ENCODE measurements at places on chromosomes 1 and 21. TPM values are rescaled to one million over a fixed set of nuclear protein-coding genes. Genes with fewer than 3 reads are reported as not detected.

Gene FAM177B
- not detected for total RNA-seq

DNA sequence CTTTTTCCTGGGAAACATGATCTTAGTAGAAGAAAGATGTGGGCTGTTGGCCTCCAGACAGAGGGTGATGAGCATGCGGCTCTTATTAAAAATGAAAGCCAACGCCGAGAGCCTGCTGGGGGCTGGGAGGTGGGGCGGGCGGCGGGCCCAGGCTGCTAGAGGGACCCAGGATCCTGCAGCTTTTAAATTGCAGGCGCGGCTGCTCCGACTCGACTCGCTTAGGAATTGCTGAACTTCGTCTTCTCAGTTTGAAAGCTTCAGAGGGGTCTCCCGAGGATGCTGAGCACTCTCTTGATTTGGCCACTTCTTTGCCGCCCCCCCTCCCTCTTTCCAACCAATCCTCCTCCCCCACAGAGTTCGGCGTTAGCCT is 1.2 kb downstream of the AGPAT3 start:
- H3K4me3 ChIP-seq: peak overlapping the region; percentile 79
- peaks cover 41% of the 10 kb centered on the region for H3K4me1 ChIP-seq
- peak; percentile 50 for DNase-seq
- peak overlapping the region; percentile 85 for H3K27ac ChIP-seq
- H3K27me3 ChIP-seq: no peaks in the 10 kb centered on the region
- peaks cover 22% of the 10 kb centered on the region for H3K36me3 ChIP-seq

Gene FCER1A
- not detected for total RNA-seq

Gene C1orf141
- not detected for total RNA-seq

Gene LCE3E
- not detected for total RNA-seq

DNA sequence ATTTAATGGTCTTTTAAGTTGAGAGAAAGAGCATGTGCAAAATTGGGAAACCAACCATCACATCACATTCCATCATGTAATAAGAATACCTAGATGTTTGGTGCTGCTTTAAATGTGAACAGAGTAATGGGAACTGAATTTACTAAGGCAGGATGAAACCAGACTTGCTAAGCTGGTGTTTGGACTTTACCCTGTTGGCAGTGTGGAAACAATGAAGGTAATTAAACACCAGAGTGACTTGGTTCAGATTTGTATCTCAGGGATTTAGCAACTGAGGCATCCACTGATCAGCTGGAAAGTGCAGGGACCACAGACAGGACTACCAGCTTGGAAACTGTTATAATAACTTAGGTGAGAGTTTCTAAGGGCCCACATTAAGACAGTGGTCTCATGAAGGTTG is 263.4 kb downstream of the OLFM3 start:
- no peak overlapping the region for H3K27ac ChIP-seq
- H3K36me3 ChIP-seq: no peaks in the 10 kb centered on the region
- no peak overlapping the region for H3K4me3 ChIP-seq
- no peaks in the 10 kb centered on the region for H3K4me1 ChIP-seq
- no peaks in the 10 kb centered on the region for H3K27me3 ChIP-seq

Gene AIDA
- total RNA-seq: 69.6 TPM

DNA sequence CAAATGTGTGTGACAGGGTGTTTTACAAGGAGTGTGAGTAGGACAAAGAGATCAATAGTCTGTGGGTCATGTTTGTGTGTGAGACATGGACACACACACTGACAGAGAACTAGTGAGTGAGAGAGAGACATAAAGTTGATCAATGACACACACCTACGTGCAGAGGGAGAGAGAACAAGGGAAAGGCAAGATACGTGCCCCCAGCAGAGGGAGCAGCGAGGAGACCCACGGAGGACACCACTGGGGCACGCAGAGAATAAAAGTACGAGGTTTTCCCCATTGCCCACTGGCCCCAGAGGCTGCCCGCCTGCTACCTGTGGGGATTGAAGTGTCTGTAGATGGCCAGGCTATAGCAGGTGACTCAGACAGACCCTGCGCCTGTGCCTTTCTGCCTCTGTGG is 130.2 kb upstream of the CSF3R start:
- H3K4me3 ChIP-seq: no peak overlapping the region
- H3K4me1 ChIP-seq: no peaks in the 10 kb centered on the region
- H3K27me3 ChIP-seq: no peaks in the 10 kb centered on the region
- no peak for DNase-seq
- no peak overlapping the region for H3K27ac ChIP-seq
- H3K36me3 ChIP-seq: no peaks in the 10 kb centered on the region

GRCh38 chr1:93672069-93672468 is 9.6 kb downstream of the BCAR3 start:
- no peaks in the 10 kb centered on the region for H3K36me3 ChIP-seq
- no peak for DNase-seq
- no peak overlapping the region for H3K27ac ChIP-seq
- H3K4me3 ChIP-seq: no peak overlapping the region
- no peaks in the 10 kb centered on the region for H3K27me3 ChIP-seq

Gene LRRC38
- total RNA-seq: not detected

- no peak overlapping the region for H3K27ac ChIP-seq
- DNase-seq: no peak
- no peaks in the 10 kb centered on the region for H3K27me3 ChIP-seq
- peaks cover 13% of the 10 kb centered on the region for H3K36me3 ChIP-seq
- no peak overlapping the region for H3K4me3 ChIP-seq
Observed at GRCh38 chr1:179042700-179043099, 17.0 kb downstream of the FAM20B start.

Gene ITGB2
- total RNA-seq: 234 TPM

- H3K4me3 ChIP-seq: no peak overlapping the region
- H3K4me1 ChIP-seq: no peaks in the 10 kb centered on the region
- H3K27me3 ChIP-seq: no peaks in the 10 kb centered on the region
- no peaks in the 10 kb centered on the region for H3K36me3 ChIP-seq
Observed at GRCh38 chr1:97034651-97035050, 313.1 kb downstream of the PTBP2 start.

DNA sequence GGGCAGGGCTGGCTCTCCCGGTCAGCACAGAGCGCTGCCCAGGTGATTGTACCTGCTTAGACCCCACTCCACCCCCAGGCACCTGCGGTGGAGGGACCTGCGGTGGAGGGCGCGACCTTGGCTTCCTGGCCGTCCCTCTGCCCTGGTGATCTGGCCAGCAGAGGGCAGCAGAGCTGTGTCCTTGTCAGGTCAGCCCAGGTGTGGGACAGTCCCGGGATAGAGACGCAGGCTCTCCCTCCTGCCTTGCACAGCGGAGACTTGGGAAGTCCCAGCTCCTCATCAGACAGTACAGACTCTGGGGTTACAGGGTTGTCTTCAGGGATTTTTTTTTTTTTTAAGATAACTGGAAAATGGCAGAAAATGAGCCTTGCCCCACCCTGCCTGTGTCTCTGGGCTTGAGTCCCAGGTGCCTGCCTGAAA is 10.0 kb downstream of the SLX9 start:
- peak; percentile 74 for DNase-seq
- peaks cover 3% of the 10 kb centered on the region for H3K4me1 ChIP-seq
- H3K27me3 ChIP-seq: no peaks in the 10 kb centered on the region
- peaks cover 7% of the 10 kb centered on the region for H3K36me3 ChIP-seq

Gene FCRL4
- total RNA-seq: not detected

GRCh38 chr1:19429611-19430010 is 55.7 kb downstream of the CAPZB start:
- H3K27ac ChIP-seq: peak overlapping the region; percentile 84
- no peak overlapping the region for H3K4me3 ChIP-seq
- no peaks in the 10 kb centered on the region for H3K27me3 ChIP-seq

GRCh38 chr1:78240755-78241154 is 195.0 kb downstream of the GIPC2 start:
- H3K4me3 ChIP-seq: no peak overlapping the region
- DNase-seq: no peak
- H3K36me3 ChIP-seq: no peaks in the 10 kb centered on the region

DNA sequence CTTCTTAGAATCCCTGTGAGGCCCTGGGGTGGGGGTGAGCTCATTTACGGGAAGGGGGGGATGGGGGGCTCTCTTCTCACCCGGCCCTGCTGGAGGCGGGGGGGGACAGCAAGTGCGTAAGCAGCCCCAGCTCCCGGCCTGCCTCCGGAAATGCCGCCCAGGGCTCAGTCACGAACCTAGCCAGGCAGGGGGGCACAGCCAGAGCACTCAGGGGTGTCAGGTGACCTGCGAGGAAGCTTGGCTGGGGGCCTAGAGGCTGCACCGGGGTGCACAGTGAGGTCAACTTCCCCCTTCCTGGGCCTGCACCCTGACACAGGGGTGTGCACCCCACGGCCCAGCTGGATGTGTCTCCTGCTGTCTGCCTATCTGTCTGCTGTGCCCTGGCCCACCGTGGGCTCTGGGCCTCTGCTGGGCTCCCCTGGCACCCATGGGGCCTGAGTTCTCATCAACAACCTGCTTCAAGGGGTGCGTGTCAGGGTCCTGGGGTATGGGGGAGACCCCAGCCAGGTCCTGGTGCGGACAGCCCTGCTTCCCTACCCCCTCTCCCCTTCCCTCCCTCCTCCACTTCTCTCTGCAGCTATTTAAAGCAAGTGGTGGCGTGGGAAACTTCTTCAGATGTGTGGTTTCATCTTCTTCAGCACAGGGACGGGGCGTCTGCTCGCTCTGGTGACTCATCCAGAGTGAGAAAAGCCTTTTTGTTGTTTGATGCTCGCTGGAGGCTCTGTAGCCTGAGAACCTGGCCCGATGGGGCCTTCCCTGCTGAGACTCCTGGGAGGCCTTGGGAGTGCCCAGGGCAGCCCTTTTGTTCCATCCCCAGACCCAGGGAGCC is 92.5 kb upstream of the RUNX3 start:
- no peaks in the 10 kb centered on the region for H3K27me3 ChIP-seq
- peaks cover 4% of the 10 kb centered on the region for H3K36me3 ChIP-seq
- peaks cover 85% of the 10 kb centered on the region for H3K4me1 ChIP-seq

Gene NOS1AP
- 0.21 TPM for total RNA-seq

GRCh38 chr1:172903581-172904220 is 147.0 kb downstream of the TNFSF18 start:
- peaks cover 48% of the 10 kb centered on the region for H3K4me1 ChIP-seq
- no peaks in the 10 kb centered on the region for H3K27me3 ChIP-seq
- DNase-seq: no peak
- no peak overlapping the region for H3K27ac ChIP-seq
- no peak overlapping the region for H3K4me3 ChIP-seq

Gene KRTAP12-2
- total RNA-seq: not detected

Gene CD244
- total RNA-seq: 0.37 TPM

- H3K27me3 ChIP-seq: no peaks in the 10 kb centered on the region
- H3K27ac ChIP-seq: no peak overlapping the region
- no peak for DNase-seq
- H3K4me3 ChIP-seq: no peak overlapping the region
- H3K4me1 ChIP-seq: peaks cover 24% of the 10 kb centered on the region
Observed at GRCh38 chr1:119743308-119743707, 25.4 kb downstream of the HMGCS2 start.

Gene EFNA3
- total RNA-seq: 4.6 TPM

DNA sequence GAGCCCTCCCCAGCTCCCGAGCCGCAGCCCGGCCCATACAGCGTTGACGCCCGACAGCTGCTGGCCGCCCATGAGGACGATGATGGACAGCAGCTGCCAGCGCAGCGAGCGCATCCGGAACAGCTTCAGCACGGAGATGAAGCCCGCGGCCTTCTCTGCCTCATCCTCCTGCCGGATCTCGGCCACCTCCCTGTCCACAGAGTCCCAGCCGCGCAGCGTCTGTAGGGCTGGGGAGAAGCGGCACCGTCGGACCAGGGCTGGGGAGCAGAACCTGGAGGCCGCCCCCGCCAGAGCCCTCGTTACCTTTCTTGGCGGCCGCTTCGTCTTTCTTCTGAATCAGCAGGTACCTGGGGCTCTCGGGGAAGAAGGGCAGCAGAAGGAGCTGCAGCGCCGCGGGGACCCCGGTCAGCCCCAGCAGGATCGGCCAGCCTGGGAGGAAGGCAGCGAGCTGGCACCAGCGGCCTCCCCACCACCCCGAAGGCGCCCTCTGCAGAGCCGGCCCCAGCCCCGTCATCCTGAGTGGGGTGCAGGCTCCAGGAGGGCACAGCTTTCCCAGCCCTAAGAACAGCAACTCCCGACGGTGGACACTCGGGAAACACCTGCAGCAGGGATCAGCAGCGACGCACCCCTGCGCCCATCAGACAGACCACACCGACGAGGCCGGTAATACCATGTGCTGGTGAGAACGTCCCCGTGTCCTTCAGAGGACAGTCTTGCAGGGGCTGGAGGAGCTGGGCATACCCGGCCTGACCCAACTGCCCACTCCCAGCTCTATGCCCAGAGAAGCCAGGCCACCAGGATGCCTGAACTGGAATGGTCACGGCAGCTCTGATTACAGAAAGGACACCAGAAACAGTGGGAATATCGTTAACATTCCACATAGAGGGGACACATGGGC is 13.8 kb upstream of the SLC2A7 start:
- no peaks in the 10 kb centered on the region for H3K4me1 ChIP-seq
- DNase-seq: no peak
- H3K27ac ChIP-seq: no peak overlapping the region
- no peak overlapping the region for H3K4me3 ChIP-seq

Gene CHI3L2
- 5.1 TPM for total RNA-seq

- H3K36me3 ChIP-seq: no peaks in the 10 kb centered on the region
- no peak overlapping the region for H3K27ac ChIP-seq
- no peak overlapping the region for H3K4me3 ChIP-seq
- DNase-seq: no peak
- H3K4me1 ChIP-seq: peaks cover 36% of the 10 kb centered on the region
Observed at GRCh38 chr1:245375789-245376460, 221.1 kb downstream of the KIF26B start.

Data from activated naive CD8-positive, alpha-beta T cell treated with anti-CD3 and anti-CD28 coated beads for 36 hours (primary cell).